ENCODE measurements at places on chromosomes 16 and 17.
A peak's percentile ranks its signal among the peaks of the same experiment; 100 is the strongest.

DNA sequence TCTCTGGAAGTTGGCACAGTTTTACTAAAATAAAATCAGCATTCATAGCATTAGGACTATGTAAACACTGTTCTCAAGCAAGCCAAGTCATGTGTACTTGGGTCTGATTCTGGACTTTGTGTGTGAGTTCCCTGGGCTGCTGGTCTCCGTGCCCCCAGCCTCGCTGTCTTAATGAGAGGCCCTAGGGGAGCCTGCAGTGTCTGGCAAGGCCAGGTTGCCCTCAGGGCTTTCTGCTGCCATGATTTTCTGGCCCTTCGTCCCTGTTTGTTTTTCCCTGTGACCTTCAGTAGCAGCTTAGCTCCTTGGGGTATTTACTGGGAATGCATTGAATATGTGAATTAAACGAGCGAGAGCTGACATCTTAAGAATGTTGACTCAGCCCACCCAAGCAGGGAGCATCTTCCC lies 161.8 kb downstream of the RPTOR start:
- peak; percentile 71 for DNase-seq
- peak overlapping the region; percentile 24 for H3K27ac ChIP-seq
- H3K4me1 ChIP-seq, result peaks cover 6% of the 10 kb centered on the region

GRCh38 chr16:67184453-67184994 lies 761 bp upstream of the MATCAP1 start:
- H3K27ac ChIP-seq, result no peak overlapping the region
- H3K36me3 ChIP-seq, result peaks cover 7% of the 10 kb centered on the region
- peaks cover 21% of the 10 kb centered on the region for H3K27me3 ChIP-seq
- H3K4me3 ChIP-seq, result peak overlapping the region; percentile 84

- H3K4me1 ChIP-seq, result peaks cover 13% of the 10 kb centered on the region
- H3K27me3 ChIP-seq, result peaks cover 4% of the 10 kb centered on the region
- no peak overlapping the region for H3K27ac ChIP-seq
- peaks cover 5% of the 10 kb centered on the region for H3K36me3 ChIP-seq
- no peak for DNase-seq
- peak overlapping the region; percentile 77 for H3K4me3 ChIP-seq
These were observed 6.5 kb downstream of the PSME3IP1 start for GRCh38 chr16:57179215-57179828.

GRCh38 chr16:1740234-1740633 lies 31.1 kb downstream of the NME3 start:
- no peak overlapping the region for H3K27ac ChIP-seq
- no peak overlapping the region for H3K4me3 ChIP-seq
- no peaks in the 10 kb centered on the region for H3K4me1 ChIP-seq

GRCh38 chr17:54907376-54907775 lies 6.7 kb downstream of the TOM1L1 start:
- no peak for DNase-seq
- H3K36me3 ChIP-seq, result peaks cover 65% of the 10 kb centered on the region
- H3K27me3 ChIP-seq, result no peaks in the 10 kb centered on the region
- no peaks in the 10 kb centered on the region for H3K4me1 ChIP-seq
